GF-D8 (cell line): ENCODE measurements at places on chromosomes 7 and 10.

GRCh38 chr7:36057323-36057722 is 95.7 kb upstream of the EEPD1 start:
- DNase-seq = no peak

GRCh38 chr7:134702366-134703240 is 56.0 kb downstream of the BPGM start:
- DNase-seq = no peak

- no peak for DNase-seq
Observed at GRCh38 chr7:27994639-27995038, 186.0 kb downstream of the JAZF1 start.

DNA sequence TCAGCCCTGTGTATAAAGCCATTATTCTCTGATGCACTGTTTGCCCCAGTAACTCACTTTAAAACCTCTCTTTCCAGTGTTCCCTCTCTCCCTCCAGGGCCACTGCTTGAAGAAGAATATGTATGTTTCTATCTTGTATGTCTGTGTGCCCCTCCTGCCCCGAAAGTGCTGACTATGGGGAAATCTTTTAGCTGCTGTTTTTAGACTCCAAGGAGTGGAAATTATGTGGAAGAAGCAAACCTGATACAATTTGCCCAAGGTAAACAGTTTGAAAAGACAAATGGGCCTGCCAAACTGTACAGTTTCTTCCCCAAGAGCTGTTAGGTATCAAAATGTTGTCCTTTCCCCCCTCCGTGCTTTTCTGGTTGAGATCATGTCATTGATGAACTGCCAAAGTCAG is 3.4 kb downstream of the ADRA2A start:
- DNase-seq = no peak

GRCh38 chr10:43137717-43138020 is 576 bp upstream of the CSGALNACT2 start:
- no peak for DNase-seq

GRCh38 chr10:114221235-114221634 is 17.8 kb upstream of the VWA2 start:
- no peak for DNase-seq

- DNase-seq = peak; percentile 55
Observed at GRCh38 chr7:17939211-17939605, 1.1 kb downstream of the SNX13 start.

- DNase-seq = no peak
Observed at GRCh38 chr10:56181607-56182006, 179.5 kb downstream of the ZWINT start.

DNA sequence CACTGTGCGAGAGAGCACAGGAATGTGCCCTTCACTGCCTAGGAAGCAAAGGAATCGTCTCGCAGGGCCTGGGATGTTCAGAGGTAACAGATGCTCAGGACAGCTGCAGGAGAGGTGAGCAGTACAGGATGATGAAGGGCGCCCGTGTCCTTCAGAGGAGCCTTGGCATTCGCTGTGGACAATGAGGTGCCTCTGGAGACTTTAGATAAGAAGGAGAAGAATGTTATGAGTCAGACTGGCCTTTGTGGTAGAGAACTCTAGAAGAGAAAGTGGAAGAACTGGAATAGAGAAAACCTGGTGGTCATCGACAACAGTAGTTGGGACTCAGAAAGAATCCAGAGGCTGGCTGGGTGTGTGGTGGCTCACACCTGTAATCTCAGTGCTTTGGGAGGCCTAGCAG is 64.4 kb upstream of the LEP start:
- DNase-seq = no peak

DNA sequence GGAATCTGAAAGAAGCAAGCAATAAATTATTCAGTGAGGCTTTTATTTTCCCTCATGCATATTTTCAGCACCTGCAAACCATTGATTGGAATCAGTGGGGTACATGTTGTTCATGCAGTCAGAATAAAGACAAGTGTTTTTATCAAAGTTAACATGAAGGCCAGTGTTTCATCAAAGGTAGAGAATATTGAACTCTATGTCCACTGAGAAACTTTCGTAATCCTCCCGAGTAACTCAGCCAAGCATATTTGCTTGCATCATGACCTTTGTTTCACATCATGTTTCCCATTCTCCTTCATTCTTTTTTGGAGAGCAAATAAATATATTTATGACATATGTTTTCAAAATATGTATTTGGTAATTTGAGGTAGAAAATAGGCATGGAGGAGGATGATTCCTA is 663.1 kb downstream of the SH2D4B start:
- DNase-seq = no peak

- DNase-seq = no peak
Observed at GRCh38 chr10:91590904-91591796, 41.7 kb downstream of the PPP1R3C start.

GRCh38 chr7:117110480-117111315 is 157.4 kb downstream of the ST7 start:
- DNase-seq = peak; percentile 28

DNA sequence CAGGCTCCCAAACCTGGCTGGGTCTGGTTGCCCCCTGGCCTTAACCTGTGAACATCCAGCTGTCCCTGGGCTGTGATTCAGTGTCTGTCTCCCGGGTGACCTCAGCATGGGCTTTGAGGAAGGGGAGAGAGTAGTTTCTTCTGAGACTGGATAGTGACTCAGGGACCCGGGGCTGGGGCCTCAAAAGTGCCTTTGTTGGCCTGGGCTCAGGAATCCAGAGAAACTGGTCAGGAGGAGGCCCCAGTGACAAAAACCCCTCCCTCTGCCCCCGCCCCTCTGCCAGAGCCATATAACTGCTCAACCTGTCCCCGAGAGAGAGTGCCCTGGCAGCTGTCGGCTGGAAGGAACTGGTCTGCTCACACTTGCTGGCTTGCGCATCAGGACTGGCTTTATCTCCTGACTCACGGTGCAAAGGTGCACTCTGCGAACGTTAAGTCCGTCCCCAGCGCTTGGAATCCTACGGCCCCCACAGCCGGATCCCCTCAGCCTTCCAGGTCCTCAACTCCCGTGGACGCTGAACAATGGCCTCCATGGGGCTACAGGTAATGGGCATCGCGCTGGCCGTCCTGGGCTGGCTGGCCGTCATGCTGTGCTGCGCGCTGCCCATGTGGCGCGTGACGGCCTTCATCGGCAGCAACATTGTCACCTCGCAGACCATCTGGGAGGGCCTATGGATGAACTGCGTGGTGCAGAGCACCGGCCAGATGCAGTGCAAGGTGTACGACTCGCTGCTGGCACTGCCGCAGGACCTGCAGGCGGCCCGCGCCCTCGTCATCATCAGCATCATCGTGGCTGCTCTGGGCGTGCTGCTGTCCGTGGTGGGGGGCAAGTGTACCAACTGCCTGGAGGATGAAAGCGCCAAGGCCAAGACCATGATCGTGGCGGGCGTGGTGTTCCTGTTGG is at the start of gene CLDN4:
TSS of gene CLDN4 (plus strand) at position 316 of the 903 bp plus-strand sequence. CDS start at position 522, 206 bp downstream.
- DNase-seq = no peak

DNA sequence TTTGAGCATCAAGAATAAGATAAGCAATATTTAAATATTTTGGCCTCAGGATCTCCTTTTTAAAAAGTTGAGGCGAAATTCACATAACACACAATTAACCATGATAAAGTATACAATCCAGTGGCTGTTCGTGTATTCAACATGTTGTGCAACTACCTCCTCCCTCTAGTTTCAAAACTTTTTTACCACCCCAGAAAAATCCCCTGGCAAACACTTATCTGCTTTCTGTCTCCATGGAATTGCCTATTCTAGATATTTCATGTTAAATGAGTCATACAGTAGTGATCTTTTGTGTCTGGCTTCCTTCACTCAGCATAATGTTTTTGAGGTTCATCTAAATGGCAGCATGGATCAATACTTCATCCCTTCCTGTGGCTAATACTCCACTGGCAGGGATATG is 31.8 kb upstream of the IL15RA start:
- no peak for DNase-seq

GRCh38 chr7:128703609-128704241 is 31.6 kb downstream of the GARIN1A start:
- DNase-seq = no peak

DNA sequence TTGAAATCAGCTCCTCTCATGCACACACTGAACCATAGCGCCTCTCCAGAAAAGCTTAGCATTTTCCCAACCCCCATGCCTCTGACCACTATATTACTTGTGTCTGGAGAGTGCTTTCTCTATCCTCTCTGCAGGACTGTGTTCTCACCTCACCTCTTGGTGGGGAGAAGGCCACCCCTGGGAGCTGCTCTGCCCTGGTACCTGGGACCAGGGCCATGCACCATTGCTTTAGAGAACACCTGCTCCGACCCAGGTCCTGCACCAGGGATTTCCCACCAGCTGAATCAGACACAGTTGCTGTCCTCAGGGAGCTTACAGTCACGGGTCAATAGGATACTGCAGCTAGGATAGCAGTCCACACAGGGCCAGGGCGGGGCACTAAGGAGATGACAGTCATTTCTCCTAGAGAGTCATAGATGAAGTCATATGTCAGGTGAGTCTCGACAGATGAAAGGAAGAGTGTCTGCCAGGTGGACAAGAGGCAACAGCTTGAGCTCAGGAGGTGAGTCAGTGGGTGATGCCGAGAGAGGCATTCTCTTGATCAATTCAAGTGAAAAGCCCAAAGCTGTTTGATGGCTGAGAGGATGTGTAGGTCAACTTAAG is 619 bp upstream of the LMTK2 start:
- DNase-seq = no peak

- no peak for DNase-seq
Observed at GRCh38 chr7:110929480-110930249, 161.3 kb upstream of the LRRN3 start.

DNA sequence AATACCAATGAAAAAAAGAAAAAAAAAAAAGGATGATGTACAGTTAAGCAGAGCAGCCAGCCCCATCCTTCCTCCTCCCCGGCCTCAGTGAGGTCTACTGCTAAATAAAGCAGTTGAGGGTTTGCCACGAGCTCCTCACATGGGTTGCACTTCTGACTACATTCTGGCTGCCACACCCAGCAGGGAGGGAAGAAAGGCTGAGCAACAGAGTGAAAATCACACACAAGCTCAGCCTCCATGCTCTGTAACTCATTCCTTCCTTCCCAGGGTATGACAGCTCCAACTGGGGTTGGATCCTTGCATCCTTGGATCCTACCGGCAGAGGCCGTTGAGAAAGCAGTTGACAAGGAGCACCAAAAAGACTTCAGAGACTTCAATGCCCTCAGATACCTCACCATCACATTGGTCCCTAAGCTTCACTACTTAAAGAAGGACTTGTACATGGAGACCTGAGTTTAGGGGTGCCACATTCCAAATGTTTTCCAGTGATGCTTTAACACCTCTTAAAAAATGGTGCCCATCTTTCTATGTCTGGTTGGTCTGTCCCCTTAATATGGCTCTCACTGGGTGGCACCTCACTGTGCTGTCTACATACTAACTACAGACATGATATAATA is 52.9 kb upstream of the PIK3CG start:
- DNase-seq = no peak

DNA sequence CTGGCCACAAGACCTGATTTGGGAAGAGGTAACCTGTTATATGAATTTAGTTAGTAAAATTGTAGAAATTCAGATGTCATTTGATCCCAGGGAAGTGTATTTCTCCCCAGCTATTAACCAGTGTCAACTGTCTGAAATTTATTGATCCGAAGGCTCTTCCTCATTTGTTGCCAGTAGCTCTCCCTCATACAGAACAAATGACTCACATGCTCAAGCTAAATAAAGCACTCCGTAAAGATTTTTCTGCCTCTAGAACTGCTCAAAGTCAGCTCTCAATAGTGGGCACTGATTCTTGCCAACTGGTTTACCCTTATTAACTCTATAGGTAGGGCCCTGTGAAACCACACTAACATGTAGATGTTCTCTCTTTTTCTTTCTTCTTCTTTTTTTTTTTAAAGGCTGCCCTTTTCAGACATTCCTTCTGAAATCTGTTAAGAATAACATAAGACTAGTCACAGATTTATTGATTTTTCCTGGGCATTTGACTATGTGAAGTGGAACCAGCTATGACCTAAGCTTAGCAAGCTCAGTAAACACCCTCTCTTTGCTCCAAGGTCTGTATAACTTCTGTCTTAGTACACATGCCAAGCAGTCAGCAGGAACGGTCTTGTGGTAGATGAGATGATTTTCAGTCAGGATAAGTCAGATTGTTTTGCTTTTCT is 21.8 kb downstream of the RPA3 start:
- DNase-seq = no peak

- DNase-seq = no peak
Observed at GRCh38 chr10:76179806-76180205, 748.4 kb downstream of the LRMDA start.

- DNase-seq = no peak
Observed at GRCh38 chr10:106655165-106655564, 509.3 kb downstream of the SORCS1 start.

GRCh38 chr10:48939790-48940325 is at the start of gene LRRC18:
LRRC18 (minus strand) TSS chr10:48939840; CDS start chr10:48914155, 25,685 bp downstream.
- no peak for DNase-seq

DNA sequence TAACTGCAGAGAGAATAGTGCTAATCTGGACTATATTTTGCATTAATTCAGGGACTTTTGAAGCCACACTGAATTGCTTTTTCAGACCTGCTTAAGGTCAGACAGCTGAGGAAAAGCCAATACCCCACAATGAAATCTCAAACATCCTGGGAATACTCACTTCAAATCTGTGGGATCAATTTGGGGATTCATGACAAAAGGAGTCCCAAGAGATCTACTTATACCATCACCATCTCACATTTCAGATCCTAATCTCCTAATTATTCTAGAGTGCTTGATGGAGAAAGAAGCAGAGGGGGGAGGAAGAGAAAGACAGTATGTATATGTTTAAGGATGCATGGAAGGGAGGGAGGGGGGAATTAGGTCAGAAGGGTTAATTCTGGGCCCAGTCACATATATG is 202.2 kb downstream of the CACNA2D1 start:
- no peak for DNase-seq

GRCh38 chr7:37901236-37901827 is 15.3 kb downstream of the SFRP4 start:
- DNase-seq = no peak

DNA sequence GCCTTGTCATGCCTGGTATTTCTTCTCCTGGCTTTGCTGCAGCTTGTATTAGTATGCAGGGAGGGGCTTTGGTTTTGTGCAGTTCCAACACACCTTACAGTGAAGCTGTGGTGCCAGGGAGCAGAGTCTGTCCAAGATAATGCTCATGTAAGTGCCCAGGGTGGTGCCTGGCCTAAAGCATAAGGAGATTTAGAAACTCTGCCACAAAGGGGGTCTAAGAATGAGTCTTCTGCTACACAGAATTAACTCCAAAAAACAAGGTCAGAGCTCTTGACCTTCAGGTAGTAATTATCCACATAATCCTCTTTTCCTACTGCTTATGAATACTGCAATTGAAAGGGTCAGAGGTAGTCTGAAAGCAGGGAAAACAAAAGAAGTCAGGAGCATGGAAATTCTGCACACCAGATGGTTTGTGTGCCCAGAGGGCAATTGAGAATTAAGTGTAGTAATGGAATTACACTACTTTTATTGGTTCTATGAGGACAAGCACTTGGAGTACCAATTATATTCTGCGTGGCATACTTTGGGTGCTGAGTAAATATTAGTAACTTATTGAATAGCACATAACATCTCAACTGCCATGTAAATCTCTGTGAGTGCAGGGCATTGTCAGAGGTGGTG is 121.5 kb downstream of the KAT6B start:
- no peak for DNase-seq

- DNase-seq = no peak
Observed at GRCh38 chr7:142793156-142793555, 22.4 kb downstream of the PRSS2 start.
